ENCODE measurements at places on chromosomes 5 and 9.

- H3K27me3 ChIP-seq, result peaks cover 3% of the 10 kb centered on the region
- peak overlapping the region; percentile 39 for H3K4me3 ChIP-seq
- ATAC-seq, result no peak
- H3K4me1 ChIP-seq, result no peaks in the 10 kb centered on the region
Measured at GRCh38 chr5:119439140-119439631, 13.1 kb upstream of the HSD17B4 start.

DNA sequence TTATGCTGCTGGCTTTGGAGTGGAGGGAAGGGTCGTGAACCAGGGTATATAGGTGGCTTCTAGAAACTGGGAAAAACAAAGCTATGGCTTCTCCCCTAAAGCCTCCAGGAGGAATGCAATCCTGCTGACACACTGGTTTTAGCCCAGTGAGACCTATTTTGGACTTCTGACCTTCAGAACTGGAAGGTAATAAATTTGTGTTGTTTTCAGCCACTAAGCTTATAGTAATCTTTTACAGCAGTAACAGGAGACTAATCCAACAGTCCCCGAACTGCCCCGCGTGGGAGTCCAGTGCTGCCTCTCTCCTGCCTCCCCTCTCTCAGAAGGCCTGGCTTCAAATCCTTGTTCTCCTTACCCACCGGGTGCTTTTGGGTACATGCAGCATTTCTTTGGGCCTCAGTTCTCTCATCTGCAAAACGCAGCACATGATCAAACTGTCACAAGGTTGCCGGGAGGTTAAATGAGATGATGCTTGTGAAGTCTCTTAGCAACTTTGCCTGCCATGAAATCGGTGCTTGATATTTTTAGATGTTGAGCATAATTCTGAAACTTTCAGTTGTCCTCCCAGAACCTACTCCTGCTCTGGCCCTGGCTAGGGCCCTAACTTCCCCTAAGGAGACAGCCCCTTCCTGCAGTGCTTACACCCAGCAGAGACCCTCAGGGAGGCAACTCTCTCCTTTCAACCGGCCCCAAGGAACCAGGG, 127.3 kb upstream of the BOD1 start:
- no peaks in the 10 kb centered on the region for H3K36me3 ChIP-seq
- no peak for ATAC-seq
- no peak overlapping the region for H3K4me3 ChIP-seq

DNA sequence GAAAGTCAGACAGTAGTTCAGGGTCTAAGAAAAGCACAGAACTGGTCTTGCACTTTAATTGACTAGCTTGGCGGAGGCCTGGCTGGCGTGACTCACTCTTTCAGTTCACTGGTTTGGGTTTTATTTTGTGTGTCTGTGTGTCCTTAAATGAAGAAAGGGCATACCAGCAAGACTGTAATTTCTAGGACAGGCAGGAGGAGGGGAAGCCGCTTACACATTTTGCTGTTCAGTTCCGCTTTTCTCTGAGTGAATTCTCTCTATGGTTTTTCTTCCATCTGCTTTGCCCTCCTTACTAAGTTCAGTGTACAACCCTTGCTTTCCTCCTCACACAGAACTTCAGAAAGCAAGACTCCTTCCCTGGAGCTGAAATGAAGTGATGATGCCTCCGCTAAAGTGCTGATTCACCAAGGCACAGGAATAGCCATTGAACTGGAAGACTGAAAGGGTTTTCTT, 150.8 kb downstream of the MEF2C start:
- no peak overlapping the region for H3K27ac ChIP-seq
- no peak overlapping the region for H3K4me3 ChIP-seq
- H3K36me3 ChIP-seq, result no peaks in the 10 kb centered on the region

DNA sequence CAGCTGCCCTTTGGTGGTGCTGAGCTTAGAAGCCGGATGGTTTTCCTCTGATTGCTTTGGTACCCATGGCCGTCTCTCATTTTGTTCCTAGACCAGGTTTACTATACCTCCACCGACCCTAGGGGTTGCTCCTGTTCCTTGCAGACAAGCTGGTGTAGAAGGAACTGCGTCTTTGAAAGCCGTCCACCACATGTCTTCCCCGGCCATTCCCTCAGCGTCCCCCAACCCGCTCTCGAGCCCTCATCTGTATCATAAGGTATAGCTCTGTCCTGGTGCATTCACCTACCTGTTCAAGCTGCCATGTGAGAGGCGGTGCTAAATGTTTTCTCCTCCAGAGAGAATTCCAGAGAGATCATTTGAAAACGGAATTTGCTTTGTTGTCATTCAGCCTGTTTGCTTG, 39.5 kb downstream of the TENT4A start:
- H3K27ac ChIP-seq, result no peak overlapping the region
- no peaks in the 10 kb centered on the region for H3K27me3 ChIP-seq
- peaks cover 97% of the 10 kb centered on the region for H3K36me3 ChIP-seq
- H3K4me1 ChIP-seq, result no peaks in the 10 kb centered on the region

All from activated T-helper 17 cell treated with anti-CD3 and anti-CD28 coated beads, Interleukin-2, amount 50 U/mL, for 72 hours (primary cell).